ENCODE measurements at places on chromosomes 2 and 18.
A peak's percentile ranks its signal among the peaks of the same experiment; 100 is the strongest.

DNA sequence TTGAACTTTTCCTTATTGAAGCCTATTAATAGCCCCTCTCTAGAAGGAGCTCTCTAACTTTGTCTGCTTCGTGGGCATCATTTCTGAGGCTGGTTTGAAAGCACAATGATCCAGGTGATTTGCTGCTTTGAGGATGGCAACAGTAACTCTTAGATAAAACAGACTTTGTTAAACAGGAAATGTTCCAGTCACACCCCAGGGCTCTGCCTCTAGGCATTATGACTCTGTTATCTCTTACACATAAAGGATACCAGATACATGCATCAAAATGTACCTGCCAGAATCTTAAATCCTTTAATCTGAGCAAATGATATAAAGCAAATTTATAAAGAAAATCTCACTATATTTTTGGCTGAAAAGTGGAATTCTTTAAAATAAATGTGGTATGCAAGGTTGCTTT, 52.3 kb downstream of the GAD1 start:
- no peak for DNase-seq

DNA sequence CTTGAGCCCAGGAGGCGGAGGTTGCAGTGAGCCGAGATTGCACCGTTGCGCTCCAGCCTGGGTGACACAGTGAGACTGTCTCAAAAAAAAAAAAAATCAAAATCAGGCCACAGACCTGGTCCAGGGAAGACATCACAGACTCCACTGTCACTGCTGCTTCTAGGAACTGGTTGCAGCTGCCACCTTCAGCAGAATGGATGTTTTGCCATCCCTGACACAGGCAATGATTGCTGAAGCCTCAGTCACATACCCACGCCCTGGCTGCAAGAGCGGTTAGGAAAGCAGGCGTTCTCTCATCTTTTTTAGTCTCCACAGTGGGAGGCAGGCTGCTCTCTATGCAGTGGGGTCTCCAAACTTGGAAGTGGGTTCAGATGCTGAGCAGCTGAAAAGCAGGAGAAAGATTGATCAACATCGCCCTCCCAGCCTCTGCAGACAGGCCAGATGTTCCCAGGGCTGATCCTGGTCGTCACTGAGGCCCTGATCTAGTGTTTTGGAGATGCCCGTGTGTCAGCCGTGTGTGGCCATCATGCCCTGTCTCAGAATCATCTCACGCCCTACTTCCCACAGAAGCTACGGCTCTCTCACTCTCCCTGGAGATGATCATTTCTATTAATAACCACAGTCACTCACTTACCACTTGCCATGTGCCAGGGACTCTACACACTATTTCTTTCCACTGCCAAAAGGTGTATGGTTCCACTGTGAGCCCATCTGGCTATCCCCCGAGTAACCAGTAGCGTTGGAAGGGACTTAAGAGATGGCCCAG, 91.8 kb downstream of the PLB1 start:
- no peak for DNase-seq

DNA sequence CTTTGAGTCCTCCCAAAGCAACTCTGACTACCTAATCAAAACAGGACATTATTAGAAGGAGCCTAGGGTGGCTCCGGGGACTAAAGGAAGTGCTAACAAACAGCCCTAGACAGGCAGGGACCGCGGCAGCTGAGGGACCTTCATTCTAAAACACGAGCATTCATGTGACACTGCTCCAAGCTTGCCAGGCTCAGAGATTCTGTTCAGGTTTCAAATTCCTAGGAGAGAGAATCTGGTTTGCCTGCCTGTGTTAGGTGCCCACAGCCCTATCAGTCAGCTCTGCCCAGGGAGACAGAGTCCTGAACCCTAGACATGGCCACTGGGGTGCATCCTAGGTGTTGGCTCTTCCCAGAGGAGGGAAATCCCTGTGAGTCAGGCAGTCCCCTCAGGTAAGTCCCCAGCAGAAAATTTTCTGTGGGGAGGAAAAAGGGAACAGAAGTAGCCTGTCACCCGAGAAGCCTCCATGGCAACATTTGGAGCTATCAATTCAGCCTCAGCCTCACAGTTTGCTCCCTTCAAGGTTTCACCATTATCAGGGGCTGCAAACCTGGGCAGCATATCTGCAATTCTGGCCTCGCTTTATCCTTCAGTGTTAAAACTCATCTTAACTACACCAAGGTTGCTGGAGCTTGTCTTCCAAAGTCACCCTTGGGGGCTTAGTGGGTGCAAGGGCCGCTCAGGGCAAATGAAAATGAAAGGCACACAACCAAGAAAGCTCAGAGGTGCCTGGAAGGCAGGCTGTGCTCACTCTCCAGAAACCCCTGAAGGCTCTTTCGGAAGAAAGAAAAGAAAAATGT, 28.6 kb downstream of the PCBP1 start:
- no peak for DNase-seq

DNA sequence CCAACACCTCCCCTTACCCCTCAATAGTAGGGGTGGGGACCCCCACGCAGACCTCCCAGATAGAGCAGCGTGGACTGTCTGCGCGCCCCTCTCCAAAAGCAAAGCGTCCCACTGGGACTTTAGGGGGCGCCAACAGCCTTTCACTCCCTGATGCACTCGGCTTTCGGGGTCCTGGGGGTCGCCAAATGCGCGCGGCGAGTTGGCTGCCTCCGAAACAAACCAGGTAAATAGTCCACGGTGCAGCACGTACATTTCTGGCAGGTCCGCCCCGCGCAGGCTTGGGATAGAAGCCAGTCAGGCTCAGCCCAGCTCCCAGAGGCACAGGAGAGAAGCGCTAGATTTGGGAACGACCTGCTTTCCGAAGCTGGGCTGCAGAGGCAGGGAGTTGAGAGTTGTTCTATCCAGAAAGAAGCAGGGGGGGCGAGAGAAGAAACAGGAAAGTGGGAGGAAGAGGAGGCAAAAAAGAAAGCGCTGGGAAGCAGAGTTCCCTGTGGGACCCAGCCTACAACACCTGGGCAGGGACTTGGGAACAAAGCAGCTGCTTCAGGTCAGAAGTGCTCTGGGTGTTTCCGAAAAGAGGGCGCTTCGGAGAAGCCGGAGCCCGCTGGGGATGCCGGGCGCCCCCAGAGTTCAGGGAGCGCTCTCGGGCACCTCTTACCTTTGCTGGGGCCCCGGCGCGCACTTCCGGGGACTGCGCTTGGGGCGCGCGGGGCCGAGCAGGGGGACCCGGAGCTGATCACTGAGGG, 544 bp downstream of the EVA1A start:
- DNase-seq, result peak; percentile 39

DNA sequence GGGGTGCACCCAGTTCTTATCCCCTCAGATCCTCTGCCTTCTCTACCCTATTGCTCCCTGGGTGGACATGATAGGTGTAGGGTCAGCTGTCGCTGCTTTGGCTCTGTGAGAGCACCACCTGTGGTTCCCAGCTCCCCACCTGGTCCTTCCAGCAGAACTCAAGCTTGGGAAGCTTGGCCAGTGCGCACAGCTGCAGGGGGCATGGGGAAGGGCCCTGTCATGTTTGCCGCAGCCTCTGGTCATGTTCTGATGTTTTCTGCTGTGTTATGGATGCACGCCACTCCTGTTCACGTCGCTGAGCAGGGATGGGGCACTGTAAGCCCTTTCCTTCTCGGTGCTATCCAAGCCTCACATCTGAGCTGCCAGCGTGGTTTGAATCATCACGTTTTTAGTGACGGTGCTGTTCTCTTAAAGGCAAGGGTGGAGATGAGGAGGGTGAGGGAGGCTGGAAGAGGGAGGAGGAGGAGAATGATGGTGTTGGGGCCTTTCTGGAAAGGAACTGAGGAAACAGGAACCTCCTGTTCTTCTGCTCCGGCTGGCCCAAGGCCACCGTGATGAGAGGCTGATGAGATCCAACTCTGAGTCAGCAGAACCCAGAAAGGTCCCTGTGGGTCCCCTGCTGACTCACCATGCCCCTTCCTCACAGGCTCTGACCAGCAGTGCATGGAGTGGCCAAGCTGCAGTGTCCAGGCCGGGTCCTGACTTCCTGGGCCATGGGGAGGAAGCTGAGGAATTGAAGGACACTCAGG, 78.0 kb downstream of the LIPG start:
- no peak for DNase-seq

- peak; percentile 85 for DNase-seq
These were observed 60.1 kb downstream of the EMILIN2 start for GRCh38 chr18:2906704-2907549.

DNA sequence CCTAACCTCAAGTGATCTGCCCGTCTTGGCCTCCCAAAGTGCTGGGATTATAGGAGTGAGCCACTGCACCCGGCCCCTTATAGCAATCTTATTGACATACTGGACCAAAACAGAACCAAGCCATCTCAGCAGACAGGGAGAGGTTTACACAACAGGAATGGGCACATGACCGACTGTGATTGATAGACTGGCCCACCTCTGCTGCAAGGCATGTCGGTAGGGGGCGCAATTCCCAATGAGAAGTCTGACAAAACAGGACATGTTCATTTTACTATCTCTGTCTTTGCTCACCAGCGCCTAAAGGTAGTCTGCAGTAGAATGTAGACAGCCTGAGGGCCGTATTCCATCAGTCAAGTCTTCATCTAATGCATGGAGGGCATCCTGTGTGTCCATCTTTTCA, 2.0 kb downstream of the LYPD6B start:
- peak; percentile 74 for DNase-seq

- DNase-seq, result no peak
These were observed 20.7 kb downstream of the CCDC150 start for GRCh38 chr2:196660244-196660643.

DNA sequence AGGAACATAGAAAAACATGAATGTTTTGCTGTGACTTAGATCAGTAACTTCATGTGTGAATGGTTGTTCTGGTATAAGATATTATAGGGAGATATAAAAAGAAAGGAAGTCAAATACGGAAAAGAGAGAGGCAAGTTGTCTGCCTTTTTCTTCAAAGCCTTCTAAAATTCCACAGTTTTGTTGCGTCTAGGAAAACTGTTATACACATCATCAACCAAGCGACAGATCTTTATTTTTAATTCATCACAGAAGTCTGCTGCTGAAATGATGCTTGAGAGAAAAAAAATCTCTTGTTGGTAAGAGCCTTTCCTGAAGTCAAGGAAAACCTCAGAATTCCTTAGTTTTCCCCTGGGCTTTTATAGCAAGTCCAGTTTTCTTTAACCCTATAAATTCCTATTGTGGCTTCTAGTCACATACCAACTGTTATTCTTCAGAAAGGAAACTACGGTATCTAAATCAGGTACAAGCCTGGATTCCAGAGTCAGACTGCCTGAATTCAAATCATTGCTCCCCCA, 36.3 kb upstream of the TANC1 start:
- DNase-seq, result no peak

- DNase-seq, result no peak
These were observed 16.9 kb downstream of the STEAP3 start for GRCh38 chr2:119240311-119241204.

DNA sequence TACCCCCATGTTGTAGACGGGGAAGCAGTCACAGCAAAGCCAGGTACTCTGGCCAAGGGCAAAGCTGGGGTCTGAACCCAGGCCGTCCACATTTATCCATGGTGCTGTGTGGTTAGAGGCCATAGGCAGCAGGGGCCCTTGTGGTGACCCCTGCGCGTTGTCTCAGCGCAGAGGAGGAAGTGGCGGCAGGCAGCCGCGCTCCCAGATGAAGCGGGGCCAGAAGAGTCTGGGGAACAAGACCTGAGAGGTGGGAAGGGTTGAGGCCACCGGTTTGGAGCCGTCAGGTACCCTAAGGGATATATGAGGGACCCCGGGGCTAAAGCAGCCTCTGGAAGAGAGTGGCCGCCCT, 770 bp downstream of the ZNF396 start:
- DNase-seq, result peak; percentile 62

DNA sequence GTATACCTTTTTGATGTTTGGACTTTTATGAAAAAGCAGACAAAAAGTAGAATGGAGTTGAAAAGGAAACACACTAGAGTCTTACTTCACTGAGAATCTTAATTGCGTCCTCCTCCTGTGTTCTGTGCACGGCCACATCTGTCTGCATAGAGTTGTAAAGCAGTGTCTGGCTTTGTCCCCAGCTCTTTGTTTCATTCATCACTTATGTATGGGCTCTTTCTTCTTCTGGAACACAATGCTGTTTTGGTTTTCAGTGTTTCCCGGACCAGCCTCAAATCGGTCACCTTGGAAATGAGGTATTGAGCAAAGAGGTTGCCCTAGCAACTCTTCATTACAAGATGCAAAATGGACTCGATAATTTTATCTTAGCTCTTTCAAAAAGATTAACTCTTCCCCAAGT, 104.3 kb upstream of the CNGA3 start:
- no peak for DNase-seq

GRCh38 chr2:189258616-189259365, 79.2 kb upstream of the COL5A2 start:
- no peak for DNase-seq

Data from GM13977 (cell line).